ENCODE measurements at places on chromosomes 5 and 9. TPM values are rescaled to one million over a fixed set of nuclear protein-coding genes. Genes with fewer than 3 reads are reported as not detected.

GRCh38 chr5:167105941-167106340, 1185.5 kb upstream of the WWC1 start:
- no peak for DNase-seq

GRCh38 chr9:21974722-21975409, 19.3 kb downstream of the CDKN2A start:
- DNase-seq: no peak

DNA sequence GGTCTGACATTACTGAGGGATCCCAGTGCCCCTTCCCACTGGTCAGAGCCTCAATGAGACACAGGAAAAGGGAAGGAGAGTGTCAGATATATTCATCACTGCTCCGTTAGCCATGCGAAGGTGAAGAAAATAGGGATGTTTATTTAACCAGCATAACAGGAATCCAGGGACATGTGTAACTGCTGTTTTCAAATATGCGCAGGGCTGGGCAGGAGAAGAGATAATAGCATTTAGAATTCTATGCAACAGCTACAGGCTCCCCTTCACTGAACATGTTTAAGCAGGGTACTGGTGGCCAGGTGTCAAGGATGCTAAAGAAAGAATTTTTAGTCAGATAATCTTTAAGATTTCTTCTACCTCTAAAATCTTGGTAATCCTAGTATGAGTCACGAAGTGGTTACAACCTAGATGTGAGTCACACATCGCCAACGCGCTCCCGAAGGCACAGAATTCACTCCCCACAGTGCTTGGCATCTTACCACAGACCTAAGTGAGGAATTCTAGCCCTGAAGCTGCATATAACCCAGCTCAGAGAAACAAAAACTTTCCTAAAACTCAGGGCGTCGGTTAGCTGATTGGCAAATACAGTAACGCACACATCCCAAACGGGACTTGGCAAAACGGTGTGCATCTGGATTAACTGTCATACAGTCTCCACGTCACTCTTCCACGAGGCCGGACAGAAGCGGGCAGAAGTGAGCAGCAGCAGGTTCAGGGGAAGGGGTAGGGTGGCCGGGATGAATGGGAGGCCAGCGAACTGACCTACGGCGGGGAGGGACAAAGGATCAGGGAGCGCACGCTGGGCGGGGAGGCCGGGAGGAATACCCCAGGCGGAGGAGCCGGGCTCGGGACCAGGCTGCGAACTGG, 1.1 kb downstream of the CTNNAL1 start:
- peak; percentile 55 for DNase-seq

DNA sequence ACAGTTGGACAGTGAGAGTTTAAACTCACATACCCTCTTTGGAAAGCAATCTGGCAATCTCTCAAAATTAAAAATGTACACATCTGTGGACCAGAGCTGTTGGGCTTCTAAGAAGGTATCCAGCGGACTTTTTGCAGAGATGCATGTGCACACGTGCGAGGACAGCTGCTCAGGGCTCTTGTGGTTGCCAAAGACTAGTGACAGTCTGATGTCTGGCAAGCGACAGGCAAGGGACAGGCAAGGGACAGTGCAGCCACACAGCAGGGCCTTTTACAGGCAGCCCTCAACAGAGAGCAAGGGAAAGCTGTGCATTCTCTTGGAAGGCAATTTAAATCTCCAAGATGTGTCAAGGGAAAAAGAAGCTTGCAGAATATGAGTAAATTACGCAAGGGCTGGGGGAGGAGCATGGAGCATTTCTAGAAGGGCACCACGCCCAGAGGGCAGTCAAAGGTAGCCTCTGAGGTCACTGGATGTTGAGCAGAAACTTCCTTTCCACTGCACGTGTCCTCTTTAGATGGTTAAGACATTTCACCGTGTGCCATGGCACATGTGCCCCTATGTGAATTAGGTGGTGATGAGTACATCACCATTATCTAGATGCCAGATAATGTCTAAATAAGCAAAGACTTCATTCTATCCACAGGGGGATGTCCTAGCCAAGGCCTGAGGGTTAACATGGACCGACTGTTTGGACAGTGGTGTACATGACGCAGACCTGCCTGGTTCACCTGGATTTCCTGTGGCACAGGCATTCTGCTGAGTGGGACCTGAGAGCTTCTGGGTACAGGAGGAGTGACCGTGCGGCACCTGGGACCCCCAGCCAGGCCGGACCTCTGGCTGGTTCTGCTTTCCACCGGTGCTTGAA, 9.1 kb downstream of the GFPT2 start:
- DNase-seq: no peak

GLDC gene
- total RNA-seq: 0.72 TPM

DNA sequence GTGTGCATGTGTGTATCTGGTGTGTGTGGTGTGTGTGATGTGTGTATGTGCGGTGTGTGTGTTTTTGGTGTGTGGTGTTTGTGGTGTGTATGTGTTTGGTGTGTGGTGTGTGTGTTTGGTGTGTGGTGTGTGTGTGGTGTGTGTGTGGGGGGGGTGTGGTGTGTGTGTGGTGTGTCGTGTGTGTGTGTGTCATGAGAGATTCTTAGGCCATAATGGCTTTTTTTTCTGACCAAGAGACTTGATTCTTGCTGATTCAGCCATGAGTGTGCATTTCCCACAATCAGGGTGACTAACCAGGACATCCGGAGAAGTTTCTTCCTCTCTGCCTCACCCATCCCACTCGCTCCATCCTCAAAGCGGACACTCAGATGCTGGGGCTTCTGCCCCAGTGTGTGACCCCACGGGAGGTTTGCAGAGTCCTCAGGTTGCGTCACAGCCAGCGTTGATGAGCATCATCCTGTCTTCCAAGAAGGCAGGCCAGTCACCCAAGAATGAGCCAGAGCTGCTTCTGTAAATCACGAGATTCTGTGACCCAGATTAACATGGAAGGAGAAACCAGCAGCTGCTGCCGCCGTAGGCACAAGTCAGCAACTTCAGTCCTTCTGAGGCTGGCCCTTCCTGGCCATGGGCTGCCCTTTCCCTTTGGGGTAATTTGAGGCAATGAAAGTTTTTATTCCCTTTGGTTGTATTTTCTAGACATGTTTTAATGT, 12.5 kb upstream of the CTSL start:
- DNase-seq: peak; percentile 78

DNA sequence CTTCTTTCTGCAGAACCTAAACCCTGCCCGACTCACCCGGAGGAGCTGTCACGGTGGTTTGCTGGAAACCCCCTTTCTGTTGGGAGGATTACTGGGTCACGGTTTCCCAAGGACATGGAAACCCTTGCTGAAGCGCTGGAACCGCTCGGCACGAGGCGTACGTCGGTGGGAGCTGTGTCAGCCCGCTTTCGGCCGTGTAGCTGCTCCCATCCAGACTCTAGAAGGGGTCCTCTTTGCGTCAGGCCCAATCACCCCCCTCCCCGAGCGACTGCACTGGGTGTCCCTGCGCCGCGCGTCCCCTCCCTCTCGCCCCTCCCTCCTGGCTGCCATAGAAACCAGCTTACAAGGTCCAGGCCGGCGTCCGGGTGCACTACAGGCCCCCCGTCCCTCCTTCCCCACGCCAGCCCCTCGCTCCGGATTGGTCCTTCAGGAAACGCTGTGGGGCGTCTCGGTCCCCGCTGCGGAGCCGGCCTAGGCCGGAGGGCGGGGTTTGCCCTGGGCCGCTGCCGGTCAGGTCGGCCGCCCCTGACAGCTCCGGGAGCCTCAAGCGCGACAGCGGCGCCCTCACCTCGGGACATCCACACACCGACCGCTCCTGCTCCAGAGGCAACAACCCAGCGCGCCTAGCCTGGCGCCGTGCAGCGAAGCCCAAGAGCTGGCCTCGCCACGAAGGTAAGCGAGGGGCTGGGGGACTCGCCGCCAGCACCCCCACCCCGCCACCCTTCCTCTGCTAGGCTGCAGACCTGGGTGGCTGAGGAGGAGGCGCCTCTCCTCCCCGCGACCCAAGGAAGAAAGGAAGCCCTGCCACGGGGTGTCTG, at the start of gene NIM1K:
TSS of gene NIM1K (plus strand) at position 486 of the 818 bp plus-strand sequence. CDS start 53,551 bp downstream, outside the sequence.
- DNase-seq: peak; percentile 28

DNA sequence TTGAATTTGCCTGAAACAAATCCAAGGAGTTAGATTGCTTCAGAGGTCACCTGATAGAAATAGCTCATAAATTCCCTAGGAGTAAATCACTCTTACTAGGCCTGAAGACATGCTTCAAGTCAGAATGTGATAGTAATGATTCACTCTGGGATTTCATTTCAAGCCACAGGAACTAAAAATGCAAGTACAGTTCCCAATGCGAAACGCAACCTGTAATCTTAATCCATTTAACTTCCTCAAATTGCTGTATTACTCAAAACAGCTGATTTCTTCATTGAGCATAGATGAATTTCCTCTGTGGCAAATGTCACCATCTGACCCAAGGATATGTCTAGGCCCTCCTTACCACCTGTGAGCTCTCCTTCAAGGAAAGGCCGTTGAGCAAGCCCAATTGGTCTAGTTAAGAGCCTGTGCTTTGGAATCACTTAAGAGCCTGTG, 32.1 kb upstream of the IL6ST start:
- no peak for DNase-seq

NUTM2F gene
- total RNA-seq: not detected

ARL14EPL gene
- not detected for total RNA-seq

GRCh38 chr5:132684922-132685720, 11.3 kb downstream of the IL4 start:
- DNase-seq: no peak

DNA sequence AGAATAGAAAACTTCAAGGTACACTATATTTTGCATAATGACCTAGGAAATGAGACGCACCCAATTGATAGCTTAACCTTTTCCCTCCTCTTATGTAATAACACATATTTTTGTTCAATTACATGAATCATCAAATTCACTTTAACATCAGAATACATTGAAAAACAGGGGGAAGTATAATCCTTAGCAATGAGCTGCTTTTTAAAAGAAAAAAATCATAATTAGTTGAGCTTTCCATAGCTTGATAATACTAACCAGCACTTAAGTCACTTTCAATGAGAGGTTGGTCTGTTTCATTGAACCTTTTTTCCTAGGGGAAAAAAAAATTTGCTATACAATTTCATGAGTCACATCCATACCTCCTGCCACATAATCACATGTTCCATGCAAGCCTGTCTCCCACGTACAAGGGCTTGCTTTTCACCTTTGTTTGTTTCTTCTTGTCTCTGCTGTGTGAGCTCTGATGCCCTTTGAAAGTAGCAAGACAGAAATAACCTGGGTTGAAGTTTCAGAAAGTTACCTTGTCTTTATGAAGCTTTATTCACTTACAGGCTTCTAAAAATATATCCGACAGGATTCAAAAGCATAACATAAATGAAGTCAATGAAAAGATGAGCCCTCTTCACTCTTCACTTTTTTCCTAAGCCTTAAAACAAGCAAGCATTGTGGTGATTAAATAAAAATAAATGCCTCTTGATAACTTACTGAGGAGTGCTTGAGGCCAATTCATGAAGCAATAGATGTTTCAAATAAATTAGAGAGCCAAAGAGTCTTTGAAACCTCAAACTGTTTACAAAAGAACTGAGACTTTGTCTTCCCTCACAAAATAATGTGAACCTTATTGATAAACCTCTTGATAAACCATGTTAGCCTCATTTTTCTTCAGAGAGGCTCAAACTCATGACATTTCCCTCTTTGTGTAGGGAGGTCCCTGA, 108.5 kb downstream of the FEM1C start:
- no peak for DNase-seq

DNA sequence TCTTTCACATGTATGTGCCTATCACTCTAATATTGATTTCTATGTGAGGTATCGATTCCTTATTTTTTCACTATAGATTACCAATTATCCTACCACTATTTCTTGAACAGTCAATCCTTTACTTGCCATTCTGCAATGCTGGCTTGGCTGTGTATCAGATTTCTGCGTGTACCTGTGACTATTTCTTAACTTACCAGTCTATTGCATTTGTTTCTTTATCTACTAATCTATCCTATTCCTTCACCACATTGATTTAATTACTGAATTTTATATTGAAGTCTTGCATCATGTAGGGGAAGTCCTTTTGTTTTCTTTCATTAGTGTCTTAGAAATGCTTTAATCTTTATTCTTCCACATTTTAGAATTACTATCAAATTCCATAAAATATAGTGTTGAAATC, 684.8 kb downstream of the LRRC70 start:
- DNase-seq: no peak

DNA sequence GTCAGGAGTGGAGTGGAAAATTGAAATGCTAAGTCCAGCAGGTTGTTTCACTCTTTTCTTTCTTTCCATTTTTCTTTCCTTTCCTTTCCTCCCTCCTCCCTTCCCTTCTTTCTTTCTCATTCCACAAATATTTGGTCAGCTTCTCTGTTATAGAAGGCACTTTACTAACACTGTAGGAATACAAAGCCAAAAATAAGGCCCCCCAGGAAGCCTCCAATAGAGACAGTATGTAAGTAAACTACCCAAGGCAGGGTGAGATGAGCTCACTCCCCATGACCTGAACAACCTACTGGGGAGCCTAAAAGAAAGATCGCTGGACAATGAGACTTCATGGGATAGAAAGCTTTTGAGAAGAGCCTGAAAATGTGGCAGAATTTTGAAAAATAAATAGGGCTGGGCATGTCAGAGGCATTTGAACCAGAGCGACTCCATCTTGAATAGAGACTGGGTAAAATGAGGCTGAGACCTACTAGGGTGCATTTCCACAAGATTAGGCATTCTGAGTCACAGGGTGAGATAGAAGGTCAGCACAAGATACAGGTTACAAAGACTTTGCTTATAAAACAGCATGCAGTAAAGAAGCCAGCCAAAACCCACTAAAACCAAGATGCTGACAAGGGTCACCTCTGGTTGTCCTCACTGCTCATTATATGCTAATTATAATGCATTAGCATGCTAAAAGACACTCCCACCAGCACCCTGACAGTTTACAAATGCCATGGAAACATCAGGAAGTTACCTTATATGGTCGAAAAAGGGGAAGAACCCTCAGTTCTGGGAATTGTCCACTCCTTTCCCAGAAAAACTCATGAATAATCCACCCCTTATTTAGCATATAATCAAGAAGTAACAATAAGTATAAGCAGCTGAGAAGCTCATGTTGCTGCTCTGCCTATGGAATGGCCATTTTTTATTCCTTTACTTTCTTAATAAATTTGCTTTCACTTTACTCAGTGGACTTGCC, 158.9 kb upstream of the EGFLAM start:
- no peak for DNase-seq
